ENCODE measurements at places on chromosomes 11 and 22. TPM values are rescaled to one million over a fixed set of nuclear protein-coding genes. Genes with fewer than 3 reads are reported as not detected.

ANAPC15 gene
- total RNA-seq = 23.1 TPM

DDI1 gene
- total RNA-seq = not detected

PHLDA2 gene
- 1.7 TPM for total RNA-seq

OOSP4A gene
- not detected for total RNA-seq

MICALL1 gene
- total RNA-seq = 69.1 TPM

DDTL gene
- not detected for total RNA-seq

OR4A16 gene
- total RNA-seq = not detected

DERL3 gene
- 1.5 TPM for total RNA-seq

MS4A7 gene
- total RNA-seq = not detected

ADM2 gene
- total RNA-seq = 0.67 TPM

SCGB1C1 gene
- total RNA-seq = not detected

All from myocyte (in vitro differentiated cells).